ENCODE measurements at places on chromosomes 1 and 21.

DNA sequence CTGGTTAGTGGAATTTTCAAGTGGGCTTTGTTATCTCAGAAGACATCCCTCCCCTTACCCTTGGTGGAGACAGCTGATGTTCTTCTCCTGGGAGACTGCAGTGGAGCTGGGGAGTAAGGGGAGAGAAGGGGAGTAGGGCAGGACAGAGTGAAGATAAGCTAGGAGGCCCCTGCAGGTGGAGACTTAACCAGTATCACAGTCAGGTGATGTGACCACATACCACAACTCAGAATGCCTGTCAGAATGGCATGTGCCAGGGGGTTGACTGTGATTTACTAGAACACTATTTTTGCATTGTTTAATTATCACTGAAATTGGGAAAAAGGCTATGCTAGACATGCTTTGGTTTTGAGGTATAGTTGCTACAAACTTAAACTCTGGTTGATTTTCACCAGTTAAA is 124.6 kb downstream of the NRDC start:
- no peak for DNase-seq

DNA sequence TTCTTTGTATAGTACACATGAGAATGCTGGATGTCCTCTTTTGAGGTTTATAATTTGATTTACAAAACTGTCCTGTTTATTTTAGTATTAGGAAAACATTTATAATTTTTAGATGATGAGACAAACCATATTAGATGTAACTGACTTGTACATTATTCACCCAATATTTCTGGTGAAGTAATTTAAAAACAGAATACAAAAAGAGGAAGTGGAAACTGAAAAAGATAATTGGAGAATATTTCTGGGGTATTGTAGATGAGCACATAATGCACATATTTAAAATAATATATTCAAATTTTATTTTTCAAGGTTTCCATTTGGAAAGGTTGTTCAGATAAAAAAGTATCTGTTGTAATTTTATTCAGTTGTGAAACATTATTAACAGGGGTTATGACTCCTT is 40.7 kb downstream of the XPR1 start:
- no peak for DNase-seq

GRCh38 chr21:32887026-32887425 is 115.5 kb upstream of the PAXBP1 start:
- DNase-seq = no peak

GRCh38 chr1:44008259-44008658 is 16.9 kb downstream of the CCDC24 start:
- DNase-seq = no peak

DNA sequence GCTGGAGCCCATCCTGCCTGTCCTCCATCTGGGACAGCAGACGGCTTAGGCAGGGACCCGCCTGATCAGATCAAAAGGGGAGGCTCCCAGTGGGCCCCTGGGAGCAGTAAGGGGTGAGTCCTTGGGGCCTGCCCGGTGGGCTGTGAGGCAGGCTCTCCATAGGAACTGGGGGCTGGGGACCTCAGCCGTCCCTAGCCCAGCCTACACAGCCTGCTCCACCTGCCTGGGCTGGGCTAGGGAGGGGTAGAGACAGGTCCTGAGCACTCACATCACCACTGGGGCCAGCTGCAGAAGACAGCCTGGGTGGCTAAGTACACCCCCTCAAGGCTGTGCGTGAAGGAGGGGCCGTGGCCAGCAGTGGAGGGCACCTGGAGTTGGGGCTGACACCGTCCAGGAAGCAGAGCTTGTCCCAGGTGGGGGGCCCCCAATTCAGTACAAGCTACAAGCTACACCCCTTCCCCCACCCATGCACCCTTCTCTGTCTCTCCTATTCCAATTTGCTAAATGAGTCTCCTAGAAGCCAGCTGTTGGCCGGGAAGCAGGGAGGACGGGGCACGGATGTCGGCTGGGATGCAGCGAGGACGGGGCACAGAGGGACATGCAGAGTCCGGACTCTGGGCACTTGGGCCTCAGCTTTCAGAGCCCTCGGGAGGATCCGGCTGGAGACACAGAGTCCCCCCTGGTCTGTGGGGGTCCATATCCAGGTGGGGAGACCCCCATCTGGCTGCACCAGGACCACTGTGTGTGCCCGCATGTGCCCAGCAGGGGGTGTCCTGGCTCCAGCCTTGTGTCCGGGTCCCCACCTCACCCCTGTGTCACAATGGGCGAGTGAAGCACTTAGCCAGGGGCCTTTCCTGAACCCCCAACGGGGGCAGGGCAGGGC is 1.7 kb downstream of the ISG15 start:
- DNase-seq = peak; percentile 29

- DNase-seq = peak; percentile 35
Observed at GRCh38 chr1:167171286-167171929, 49.3 kb upstream of the POU2F1 start.

GRCh38 chr1:208654241-208654640 is 410.1 kb upstream of the PLXNA2 start:
- DNase-seq = peak; percentile 34

GRCh38 chr1:3494321-3495308 is 40.1 kb downstream of the ARHGEF16 start:
- no peak for DNase-seq

GRCh38 chr1:7388141-7388487 is 383.0 kb upstream of the VAMP3 start:
- no peak for DNase-seq

DNA sequence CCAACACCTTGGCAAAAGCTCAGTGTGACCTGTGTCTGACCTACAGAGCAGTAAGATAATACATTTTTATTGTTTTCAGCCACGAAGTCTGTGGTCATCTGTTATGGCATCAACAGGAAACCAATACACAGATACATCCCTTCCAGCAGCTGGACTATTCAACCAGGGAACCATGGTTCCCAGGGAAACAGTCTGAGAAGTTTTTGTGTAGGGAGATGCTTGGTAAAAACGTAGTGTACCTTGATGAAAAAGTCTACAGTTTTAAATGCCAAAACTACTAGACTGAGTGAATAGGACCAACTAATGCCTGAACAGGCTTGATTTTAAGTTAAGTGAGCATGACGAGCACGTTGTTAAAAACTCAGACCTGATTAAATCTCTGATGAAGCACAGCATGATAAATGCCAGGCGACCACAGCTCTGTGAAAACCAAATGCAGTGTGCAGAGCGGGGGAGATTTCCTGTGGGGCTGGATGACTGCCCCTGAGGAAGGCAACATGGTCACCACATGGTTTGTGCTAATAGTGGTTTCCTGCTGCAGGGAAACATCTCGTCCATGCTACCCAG is 228.9 kb downstream of the TNR start:
- DNase-seq = peak; percentile 40

- no peak for DNase-seq
Observed at GRCh38 chr1:195345149-195345548, 1263.1 kb downstream of the KCNT2 start.

DNA sequence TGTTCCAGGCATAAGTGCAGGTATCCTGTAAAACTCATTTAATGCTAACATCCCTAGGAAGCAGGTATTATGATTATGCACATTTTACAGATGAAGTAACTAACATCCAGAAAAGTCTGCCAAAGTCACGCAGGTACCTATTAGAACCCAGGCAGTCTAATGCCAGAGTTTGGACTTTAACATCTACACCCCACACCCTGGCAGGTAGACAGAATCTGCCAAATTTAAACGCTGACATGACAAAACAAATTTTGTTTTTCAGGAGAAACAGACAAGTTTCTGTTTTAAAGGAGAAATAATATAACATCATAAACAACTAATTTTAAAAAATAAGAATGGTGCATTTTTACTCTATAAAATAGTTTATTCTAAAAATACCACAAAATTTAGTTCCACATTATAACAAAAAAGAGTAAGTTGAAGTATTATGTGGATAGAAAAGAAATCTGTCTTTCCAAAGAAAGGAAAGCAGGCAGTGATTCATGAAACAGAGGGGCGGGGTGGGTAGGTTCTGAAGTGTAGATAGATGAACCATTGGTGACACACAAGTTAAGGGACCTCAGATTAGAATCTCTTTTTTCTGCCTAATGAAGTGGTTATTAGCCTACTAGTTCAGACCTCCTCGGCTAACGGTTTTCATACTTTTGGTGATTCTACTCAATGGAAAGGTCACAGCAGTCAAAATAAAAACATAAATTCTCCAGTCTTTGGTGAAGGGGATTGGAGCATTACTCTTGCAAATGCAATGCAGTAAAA is 1.7 kb downstream of the ASPM start:
- peak; percentile 51 for DNase-seq

- peak; percentile 42 for DNase-seq
Observed at GRCh38 chr1:83012950-83013349, 986.0 kb downstream of the TTLL7 start.

GRCh38 chr1:76547916-76548315 is 319.4 kb upstream of the ST6GALNAC5 start:
- DNase-seq = no peak

GRCh38 chr21:34156957-34157356 is 83.6 kb downstream of the MRPS6 start:
- DNase-seq = no peak

DNA sequence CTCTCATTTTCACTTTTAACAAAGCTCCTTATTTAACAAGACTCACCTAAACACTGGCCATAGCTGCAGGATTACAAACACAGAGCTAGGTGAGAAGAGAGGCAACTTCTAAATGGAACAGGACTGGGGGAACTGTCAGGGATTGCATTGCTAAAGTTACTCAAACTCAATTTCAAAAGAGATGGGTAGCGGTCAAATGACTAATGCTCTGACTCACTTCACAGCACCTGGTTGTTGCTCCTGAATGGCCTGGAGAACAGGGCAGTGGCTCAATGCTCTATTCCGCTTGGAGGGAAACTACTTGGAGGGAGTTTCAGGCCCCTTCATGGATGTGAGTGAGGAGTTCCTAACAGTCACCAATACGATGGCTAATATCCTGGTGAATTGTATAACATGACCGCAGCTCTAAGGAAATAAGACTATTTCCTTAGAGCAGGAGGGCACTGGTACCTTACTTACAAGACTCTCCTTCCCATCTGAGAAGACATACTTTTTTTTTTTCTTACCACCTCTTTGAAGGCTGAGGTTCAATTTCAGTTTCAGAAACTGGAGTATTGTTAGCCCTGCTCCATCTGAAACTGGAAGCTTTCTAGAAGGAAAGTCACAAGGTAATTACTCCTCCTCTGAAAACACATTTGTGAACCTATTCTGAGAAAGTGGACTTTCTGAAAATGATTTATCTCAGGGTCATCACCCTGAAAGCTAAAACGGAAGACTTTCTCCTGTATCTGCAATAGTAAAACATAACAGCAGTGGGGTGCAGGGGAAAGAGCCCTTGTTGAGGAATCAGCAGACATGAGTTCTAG is 9.5 kb downstream of the DPT start:
- DNase-seq = peak; percentile 8

DNA sequence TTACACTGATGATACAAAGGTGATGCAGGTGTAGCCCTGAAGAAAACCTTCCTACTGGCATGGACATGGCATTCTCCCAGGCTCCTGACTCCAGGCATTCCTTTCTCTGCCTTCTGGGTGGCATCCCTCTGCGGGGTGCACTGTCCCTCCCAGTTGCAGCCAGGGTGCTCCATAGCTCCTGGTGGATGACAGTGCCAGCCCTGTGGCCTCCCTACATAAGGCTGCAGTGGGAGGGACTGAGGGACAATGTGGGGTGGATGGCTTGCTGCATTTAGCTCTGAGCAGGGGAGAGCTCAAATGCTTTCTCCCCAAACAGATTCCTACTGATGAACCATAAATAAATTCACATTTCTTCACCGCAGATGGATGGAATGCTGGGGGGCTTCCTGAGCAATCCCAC is 97.0 kb upstream of the GJB5 start:
- DNase-seq = no peak

GRCh38 chr1:23483321-23484252 is at the start of gene ASAP3:
TSS of gene ASAP3 (minus strand) at chr1:23484179. CDS start at chr1:23484133, 46 bp downstream.
- peak; percentile 57 for DNase-seq

DNA sequence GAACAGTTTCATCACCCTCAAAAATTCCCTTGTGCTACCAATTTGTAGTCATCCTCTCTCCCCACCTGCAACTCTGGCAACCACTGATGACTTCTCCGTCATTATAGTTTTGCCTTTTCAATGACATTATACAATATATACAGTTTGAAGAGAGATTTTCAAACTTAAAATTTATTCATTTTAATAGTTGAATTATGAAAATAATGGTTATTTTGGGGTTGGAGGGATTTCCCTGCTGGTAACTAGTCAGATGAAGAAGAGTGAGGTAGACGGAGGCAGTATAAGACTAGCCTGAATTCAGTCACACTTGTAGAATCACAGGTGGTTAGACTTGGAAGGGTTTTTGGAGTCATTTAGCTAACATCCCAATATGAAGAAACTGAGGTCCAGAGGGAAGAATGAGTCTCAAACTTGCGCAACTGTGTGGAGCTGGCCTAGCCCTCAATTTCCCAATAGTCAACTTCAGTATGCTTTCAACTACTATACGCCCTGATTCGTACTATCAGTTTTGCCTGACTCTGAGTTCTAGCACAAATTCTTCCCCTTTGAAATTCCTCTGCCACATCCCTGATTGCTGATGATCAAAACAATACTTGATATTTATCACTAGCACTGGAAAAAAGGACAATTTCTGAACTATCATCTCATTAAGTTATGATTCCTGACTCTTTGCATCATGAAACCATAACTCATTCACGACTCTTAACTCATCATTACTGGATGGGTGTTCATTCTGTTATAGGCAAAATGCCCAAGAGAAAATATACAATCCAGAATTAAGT is 54.2 kb downstream of the VANGL2 start:
- no peak for DNase-seq

DNA sequence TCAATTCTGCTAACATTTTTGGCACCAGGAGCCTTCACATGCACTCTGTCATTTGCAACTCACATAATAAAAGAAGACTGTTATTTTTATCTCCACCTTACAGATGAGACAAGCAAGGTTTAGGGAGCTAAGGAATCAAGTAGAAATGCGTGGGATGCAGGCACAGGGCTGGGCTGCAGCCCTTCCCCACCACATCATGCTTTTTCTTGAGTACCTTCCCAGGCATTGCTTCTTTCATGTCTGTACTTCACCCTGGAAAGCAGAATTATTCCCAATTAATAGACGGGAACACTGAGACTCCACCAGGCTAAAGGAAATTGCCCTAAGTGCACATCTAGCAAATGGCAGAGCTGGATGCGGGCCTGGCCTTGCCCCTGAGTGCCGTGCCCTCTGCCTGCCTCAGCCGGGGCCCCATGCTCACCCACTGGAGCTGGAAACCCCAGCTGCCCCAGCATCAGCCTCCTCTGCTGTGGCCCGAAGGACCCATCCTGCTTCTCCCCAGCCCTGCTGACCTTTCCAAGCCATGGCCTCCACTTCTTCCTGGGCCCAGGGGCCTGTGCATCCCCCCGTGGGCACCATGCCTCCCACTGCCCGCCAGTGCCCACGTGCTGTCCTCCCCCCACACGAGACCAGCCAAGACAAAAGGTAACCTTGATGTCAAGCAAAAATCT is 257.5 kb downstream of the TOMM20 start:
- DNase-seq = no peak

- DNase-seq = no peak
Observed at GRCh38 chr1:159501082-159501481, 34.7 kb downstream of the OR10J5 start.

DNA sequence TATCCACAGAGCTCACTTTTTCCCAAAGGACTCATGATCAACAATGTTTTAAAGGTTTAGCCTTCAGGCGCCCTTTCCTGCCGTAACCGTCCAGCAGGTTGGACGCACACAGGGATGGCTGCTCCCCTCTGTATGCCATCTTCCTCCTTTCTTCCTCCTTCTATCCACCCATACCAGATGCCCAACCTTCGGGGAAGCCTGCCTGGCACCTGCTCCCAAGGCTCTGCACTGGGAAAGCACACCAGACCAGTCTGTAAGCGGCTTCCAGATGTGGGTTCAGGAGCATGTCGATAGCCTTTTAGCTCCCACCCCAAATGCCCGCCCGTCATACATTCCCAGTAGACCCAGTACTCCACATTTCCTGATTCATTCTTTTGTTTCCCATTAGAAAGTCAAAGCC is 52.9 kb downstream of the STUM start:
- no peak for DNase-seq

GRCh38 chr21:32834916-32835235 is 63.3 kb upstream of the PAXBP1 start:
- DNase-seq = no peak
